ENCODE measurements at places on chromosomes 7 and 10.
A peak's percentile ranks its signal among the peaks of the same experiment; 100 is the strongest.

DNA sequence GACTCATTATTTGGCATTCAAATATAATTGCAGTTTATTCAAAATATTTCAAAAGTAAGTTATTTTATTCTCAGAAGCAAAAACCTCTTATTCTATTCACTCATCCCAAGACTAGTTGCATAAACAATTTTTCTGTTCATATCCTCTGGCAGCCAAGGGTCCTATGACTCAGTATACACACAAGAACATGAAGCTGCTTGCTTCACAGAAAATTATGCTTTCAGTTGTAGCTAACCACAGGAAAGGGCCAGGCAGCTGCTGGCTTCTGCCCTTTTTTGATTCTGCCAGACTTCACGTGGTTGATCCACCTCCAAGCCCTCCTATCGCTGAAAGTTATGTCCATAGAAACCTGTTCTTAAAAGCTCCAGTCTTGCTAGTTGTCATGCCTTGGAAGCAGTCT is 108.8 kb downstream of the ABCA13 start:
- peak; percentile 17 for DNase-seq

GRCh38 chr10:59892697-59893096 is 13.7 kb downstream of the CCDC6 start:
- no peak for DNase-seq

- no peak for DNase-seq
Observed at GRCh38 chr7:55567571-55567970, 4.7 kb downstream of the VOPP1 start.

DNA sequence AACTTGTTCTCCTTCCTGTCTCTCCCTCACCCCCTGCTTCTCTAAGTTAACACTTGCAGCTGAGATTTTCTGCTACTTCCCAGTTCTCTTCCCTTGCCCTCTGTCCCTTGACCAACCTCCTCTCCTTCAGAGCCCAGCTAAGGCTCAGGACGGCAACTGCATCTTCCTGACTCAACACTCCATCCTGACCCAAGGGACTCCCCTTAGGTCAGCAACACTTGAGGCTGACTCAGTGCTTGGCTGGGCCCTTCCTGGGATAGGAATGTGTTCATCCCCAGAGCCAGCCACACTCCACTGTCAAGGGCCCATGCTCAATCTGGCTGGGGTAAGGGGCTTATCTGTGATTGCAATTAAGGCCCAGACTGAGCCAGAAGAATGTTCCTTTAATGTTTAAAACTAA is 3.4 kb downstream of the CALHM2 start:
- no peak for DNase-seq

GRCh38 chr10:110363572-110364411 is 59.1 kb upstream of the SMNDC1 start:
- peak; percentile 48 for DNase-seq

DNA sequence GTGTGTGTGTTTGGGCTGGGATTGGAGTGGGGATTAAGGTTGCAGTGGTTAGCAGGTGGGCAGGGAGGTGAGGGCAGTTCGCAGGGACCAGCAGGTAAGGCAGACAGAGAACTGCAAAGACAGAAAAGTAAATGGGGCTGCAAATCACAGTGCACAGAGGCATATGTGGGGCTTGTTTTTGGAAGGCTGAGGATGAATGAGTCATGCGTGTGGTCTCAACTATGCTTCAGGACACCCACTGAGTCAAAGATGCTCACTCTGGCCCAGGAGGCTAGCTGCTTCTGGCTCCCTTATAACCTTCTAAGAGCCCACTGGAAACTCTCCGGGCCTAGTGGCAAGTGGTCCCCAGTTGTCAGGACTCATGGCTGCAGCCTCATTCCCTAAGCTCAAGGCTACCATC is 118.2 kb downstream of the ZNF248 start:
- DNase-seq = no peak

DNA sequence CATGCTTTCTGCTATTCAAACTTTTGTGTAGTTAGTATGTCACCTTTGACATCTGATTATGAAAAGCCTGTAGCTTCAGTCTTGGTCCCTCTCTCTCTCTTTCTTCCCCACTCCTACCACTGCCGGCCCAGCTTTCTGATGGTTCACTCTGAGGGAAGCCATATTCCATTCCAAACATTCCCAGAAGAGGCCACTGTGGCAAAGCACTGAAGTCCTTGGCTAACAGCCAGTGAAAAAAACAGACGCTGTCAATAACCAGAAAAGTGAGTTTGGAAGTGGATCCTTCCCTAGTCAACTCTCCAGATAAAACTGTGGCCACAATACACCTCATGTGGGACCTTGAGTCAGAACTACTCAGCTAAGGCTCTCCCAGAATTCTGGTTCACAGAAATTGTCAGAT is 950.7 kb upstream of the PHF14 start:
- no peak for DNase-seq
